IMR-90 (cell line): ENCODE measurements at places on chromosomes 13 and 19. TPM values are rescaled to one million over a fixed set of nuclear protein-coding genes. Genes with fewer than 3 reads are reported as not detected.

THSD8 gene
- not detected in 2 replicates for total RNA-seq

SIGLEC5 gene
- not detected in 2 replicates for total RNA-seq

GIPC3 gene
- under 0.01 TPM in 2 replicates for total RNA-seq

CALR3 gene
- total RNA-seq, result not detected in 2 replicates

SIAH3 gene
- total RNA-seq, result not detected in 2 replicates

ZNF729 gene
- not detected in 2 replicates for total RNA-seq

ZNF787 gene
- 4.8 and 5.6 TPM in 2 replicates for total RNA-seq
